HEK293T (cell line): ENCODE measurements at places on chromosomes 1 and 21.

DNA sequence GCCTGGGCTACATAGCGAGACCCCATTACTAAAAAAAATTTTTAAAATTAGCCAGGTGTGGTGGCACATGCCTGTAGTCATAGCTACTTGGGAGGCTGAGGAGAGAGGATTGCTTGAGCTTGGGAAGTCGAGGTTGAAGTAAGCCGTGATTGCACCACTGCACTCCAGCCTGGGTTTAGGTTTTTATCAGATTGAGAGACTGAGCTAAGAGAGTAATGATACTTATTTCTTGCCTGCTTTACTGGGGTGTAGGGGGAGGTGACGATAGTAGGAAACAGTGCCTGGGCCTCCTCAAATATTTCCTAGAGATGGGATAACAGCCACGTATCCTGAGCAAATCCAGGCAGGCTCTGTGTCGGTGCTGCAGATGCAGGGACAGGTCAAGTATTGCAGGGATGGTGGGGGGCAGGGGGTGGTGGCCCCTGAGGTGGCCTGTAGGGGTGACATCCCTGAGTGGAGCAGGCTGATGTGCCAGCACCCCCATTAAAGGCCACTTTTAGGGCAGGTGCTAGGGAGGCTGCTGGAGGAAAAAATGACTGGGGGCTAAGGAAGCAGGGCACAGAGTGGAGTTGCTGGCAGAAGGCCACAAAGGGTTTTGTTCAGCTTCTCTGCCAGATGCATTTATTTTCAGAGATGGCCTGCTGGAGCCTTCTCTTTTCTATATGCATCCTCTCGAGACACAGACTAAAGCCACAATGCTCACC is 130.5 kb downstream of the RHOU start:
- DNase-seq, result no peak

- DNase-seq, result no peak
Observed at GRCh38 chr21:41185802-41186201, 17.8 kb downstream of the BACE2 start.

DNA sequence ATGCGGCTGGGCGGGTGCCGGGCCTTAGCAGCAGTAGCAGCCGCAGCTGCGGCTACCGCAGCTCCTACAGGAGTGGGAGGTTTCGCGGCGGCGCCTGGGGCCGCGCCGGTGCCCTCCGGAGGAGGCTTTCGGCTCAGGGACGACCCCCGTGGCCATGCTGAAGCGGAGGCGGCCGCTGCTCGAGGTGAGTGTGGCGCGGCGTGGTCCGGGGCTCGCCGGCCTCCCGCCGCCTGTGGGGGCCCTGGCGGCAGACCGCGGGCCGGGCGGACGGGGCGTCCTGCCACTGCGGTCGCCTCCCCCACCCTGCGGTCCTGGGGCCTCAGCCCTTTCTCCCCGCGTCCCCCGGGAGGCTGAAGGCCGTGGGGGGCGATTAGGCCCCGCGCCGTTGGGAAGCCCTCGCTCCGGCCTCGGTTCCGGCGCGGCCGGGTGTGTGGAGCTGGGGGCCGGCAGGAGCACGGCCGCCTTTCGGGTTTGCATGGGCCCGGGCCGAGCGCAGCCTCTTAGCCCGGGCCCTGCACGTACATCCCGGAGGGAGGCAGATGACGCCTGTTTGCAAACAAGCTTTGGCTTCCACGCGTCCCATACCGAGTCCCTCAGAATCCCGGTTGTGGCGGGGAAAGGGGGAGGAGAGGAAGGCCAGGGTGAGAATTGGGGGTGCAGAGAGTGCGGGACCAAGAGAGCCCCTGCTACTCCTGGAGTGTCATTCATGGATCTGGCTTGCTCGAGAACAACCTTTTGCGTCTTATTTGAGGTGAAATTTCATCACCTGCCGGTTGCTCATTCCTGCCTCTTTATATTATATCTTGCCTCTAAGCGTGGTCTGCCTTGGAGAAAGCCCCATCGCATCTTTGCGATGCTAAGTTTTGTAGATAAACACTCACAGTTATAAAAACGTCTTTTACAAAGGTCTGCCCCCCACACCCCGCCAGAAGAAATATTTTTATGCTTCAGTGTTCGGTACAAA is 613 bp downstream of the ZFYVE9 start:
- DNase-seq, result peak; percentile 39

- DNase-seq, result no peak
Observed at GRCh38 chr1:109084563-109085517, 5.7 kb upstream of the TMEM167B start.

GRCh38 chr1:4650481-4650880 is 3.9 kb upstream of the AJAP1 start:
- no peak for DNase-seq
